ENCODE measurements at places on chromosomes 11 and 22.

DNA sequence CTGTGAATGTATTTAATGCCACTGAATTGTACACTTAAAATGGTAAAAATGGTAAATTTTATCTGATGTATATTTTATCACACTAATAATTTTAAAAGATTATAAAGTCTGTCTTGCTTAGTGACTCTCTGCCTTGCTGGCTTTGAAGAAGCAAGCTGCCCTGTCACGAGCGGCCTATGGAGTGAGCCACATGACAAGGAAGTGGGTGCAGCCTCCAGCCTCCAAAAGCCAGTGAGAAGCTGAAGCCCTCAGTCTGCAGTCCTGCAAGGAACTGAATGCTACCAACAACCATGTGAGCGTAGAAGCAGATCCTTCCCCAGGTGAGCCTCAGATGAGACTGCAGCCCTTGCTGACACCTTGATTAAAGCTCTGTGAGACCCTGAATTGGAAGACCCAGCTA lies 20.0 kb downstream of the C11orf24 start:
- DNase-seq, result no peak

DNA sequence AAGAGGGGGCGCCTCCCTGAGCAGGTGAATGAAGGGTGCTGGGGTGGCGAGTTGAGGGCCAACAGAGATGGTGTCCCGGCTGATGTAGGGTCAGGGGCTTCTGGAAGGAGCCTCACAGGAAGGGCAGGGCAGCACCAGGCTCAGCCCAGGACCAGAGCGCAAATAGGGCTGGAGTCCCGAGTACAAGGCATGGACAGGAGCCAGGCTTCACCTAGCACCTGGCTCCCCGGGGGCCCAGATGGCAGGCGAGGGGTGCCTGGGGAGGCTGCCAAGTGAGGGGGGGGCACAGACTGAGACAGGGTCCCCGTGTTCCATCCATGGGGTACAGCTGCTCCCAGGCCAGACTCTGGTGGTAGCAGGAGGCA lies 105.8 kb downstream of the KCNQ1 start:
- no peak for DNase-seq

- DNase-seq, result no peak
Measured at GRCh38 chr11:10779086-10779485, 28.0 kb downstream of the CTR9 start.

DNA sequence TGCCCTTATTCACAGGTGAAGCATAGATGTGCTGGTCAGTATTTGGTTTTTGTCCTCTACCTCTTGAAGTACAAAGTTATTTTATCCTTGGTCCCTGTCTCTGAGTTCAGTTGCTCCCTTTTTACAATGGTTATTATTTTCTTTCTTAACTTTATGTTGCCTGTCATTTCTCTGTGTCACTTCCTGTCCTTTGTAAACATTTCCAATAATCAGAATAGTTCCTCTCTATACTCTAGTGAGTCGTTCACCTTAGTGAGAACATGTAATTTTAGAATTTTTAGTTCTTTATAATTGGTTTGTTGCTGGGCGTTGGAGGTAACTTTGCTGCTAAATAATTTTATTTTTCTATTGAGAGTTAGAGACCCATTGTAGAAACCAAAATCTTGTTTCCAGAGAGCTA lies 16.0 kb downstream of the CSTPP1 start:
- DNase-seq, result no peak

GRCh38 chr22:44642096-44642644 lies 59.8 kb upstream of the PRR5 start:
- no peak for DNase-seq

GRCh38 chr11:120824242-120824641 lies 199.7 kb upstream of the TBCEL start:
- no peak for DNase-seq

GRCh38 chr11:78622666-78623065 lies 48.0 kb upstream of the NARS2 start:
- no peak for DNase-seq

DNA sequence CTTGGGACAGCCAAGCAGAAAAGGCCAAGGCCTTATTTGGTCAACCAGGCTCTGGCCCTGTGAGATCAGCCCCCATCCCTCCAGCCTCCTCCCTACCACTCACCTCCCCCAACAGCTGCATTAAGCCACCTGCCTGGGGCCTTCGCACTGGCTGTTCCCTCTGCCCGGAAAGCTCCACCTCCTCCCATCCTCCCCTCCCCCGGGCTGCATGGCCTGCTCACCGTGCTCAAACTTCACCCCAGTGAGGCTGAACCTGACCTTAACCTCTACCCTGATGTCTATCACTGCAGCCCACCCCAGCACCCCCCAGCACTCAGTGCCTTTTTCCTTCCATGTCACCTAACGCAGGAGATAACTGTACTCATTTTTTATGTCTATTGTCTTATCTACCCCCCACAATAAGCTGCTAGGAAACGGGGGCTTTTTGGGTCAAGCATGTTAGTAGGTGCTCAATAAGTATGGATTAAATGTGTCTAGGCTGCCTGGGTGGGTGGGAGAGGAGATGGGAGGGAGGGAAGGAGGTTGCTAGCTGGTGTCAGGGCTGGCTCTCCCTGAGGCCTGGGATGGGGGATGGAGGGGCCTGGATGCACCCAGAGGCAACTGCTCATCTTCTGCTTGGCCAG lies 912 bp downstream of the PTPRCAP start:
- peak; percentile 91 for DNase-seq

DNA sequence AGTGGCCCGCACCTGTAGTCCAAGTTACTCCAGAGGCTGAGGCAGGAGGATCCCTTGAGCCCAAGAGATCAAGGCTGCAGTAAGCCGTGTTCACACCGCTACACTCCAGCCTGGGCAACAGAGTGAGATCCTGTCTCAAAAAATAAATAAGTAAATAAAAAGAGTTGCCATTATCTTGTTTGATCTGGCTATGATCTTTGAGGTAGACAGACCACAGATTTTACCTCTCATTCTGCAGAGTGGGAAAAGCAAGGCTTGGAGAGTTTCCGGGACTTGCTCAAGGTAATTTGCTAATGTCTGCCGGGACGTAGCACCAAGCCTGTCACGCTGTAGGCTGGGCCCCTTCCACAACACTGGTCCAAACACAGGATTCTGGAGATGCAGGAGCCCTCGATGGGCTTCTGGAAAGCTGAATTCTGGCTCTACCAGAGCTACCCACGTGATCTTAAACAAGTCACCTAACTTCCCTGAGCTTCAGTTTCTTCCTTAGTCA lies 6.8 kb downstream of the GRAP2 start:
- no peak for DNase-seq

GRCh38 chr11:33912405-33913361 lies 20.8 kb upstream of the LMO2 start:
- no peak for DNase-seq

DNA sequence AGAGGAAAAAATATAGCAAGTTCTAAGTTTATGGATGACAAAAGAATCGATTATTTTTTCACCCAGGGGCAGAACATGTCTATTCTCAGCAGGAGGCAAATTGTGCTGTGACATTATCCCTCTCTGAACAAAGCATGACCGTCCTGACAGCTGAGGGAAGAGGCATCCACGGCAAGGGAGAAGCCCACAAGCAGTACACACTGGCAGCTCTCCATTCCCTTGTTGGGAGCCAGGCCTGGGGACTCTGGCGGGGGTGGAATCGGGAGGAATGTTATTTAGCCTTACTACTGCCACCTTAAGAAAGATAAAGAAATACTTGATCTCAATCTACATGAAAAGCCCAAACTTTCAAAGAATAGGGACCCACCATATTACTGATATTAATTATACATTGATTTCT lies 3.4 kb downstream of the KIRREL3 start:
- DNase-seq, result no peak

- DNase-seq, result no peak
Measured at GRCh38 chr11:117497206-117497951, 169.7 kb downstream of the CEP164 start.

- peak; percentile 86 for DNase-seq
Measured at GRCh38 chr11:128525411-128526243, 61.7 kb downstream of the ETS1 start.

- DNase-seq, result no peak
Measured at GRCh38 chr11:2787816-2788167, 88.0 kb upstream of the KCNQ1OT1 start.

DNA sequence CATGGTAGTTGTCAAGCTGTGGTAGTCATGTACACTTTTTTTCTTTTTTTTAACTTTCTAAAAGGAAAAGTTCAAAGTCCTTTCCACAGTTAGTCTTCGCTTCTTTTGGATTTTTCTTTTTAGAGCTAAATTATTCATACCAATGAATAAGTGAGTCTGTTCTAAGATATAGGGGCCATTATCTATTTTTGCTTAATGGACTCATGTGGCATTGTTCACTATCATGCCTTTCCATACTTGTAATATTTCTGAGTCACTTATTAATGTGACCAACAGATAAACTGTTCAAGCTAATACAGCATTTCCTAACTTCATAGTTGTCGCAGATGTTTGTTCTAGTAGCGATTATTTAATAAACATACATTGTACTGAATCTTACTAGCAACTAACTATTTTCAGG lies 8.0 kb upstream of the B3GNT6 start:
- no peak for DNase-seq

DNA sequence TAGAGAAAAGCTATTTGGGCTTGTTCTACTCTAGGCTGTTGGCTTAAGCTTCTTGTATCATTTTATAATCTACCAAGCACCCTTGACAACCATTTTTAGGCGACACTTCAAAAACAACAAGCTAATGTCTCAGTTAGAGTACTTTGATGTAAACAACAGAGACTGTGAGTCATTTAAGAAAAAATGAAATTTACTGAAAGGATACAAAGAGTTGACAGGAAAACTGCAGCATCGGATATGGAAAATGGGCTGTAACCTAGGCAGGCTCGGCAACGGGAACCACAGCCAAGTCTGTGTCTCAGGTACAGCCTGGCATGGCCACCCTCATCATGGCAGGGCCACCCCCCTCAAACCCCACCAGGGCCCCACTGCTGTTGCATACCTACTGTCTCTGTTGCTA lies 4.4 kb upstream of the RNF169 start:
- DNase-seq, result no peak

DNA sequence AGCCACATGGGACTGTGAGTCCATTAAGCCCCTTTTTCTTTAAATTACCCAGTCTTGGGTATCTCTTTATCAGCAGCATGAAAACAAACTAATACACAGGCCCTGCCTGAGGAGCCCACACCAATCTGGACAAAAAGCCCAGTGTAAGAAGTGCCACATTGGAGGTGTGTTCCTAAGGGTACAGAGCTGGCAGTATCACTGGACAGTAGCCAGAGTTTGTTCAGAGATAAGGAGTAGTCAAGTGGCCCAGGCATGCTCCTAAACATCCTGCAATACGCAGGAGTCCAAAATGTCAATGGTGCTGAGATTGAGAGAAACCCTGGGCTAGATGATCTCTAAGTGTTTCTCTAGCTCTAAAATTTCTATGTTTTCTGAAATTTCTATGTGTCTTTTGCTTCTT lies 27.0 kb upstream of the POGLUT3 start:
- DNase-seq, result no peak

DNA sequence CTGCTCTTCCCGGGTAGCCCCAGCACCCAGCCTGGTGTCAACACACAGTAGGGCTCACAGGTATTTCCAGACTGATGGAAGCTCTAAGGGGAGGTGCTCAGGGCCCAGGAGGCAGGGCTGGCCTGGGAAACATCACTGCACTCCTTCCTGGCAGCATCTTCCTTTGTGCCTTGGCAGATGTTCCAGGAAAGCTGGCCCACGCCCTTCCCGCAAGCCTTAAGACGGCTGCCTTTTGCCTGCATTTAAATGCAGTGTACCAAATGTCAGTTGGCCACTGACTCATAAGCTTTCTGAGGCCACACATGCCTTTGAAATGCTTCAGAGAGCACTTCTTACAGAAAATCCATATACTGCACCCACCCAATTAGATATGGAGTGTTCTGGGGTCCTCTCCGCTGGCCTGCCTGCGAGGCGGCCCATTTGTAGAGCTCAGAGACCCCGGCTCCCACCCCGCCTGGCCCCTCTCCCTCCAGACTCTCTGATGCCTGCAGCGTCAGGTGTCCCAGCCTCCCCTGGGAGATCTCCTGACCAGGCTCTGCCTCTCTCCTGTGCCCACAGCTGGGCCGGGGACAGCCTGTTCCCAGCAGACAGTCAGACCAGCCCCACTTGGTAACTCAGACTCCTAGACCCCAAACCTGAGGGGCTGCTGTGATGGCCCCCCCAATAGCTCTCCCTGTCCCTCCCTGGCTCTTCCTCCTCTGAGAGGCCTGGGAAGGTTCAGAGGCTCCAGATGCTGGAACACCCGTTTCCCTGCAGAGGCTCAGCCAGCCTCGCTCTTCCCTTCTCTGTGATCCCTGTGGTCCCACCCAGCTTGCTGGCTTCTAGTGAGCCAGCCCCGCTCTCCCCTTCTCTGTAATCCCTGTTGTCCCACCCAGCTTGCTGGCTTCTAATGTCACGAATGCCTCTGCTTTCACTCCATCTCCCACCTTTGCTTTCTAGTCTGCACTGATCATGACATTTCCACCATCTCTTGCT lies 47.6 kb upstream of the THY1 start:
- DNase-seq, result no peak

- DNase-seq, result no peak
Measured at GRCh38 chr11:127640561-127641451, 640.2 kb upstream of the KIRREL3 start.

DNA sequence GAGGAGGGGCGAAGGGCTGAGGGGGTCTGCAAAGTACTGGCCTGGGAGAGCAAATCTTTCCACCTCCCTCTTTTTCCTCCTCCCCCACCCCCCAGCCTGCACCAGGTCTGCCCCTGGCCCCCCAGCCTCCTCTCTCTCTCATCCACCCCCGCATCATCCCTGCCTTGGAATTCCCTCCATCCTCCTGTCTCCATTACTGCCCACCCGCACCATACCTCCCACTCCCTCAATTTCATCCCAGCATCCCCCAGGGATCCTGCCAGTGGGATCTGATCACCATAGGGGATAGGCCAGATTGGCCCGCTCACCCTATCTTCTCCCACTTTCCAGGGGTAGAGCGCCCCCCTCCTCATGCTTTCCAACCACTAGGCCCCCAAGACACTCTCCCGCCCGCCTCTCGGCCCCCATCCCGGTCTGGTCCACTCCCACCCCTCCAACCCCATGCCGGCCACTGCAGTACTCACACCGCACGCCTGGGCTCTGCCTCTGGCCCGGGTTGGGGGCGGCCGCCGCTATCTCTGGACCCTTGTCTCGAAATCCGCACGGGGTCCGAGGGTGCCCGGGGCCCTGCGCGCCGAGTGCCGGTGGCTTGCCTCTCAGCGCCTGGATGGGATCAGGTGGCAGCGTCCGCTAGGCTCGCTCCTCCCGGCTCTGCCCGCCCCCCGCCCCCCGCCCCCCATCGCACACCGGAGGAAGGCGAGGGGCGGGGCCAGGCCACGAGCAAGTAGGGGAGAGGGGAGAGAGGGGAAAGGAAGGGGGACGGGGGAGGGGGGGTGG lies at the start of gene GAL3ST3:
GAL3ST3 (minus strand) TSS at position 615 of the 777 bp plus-strand sequence. CDS start 3,746 bp downstream, outside the sequence.
- DNase-seq, result no peak

DNA sequence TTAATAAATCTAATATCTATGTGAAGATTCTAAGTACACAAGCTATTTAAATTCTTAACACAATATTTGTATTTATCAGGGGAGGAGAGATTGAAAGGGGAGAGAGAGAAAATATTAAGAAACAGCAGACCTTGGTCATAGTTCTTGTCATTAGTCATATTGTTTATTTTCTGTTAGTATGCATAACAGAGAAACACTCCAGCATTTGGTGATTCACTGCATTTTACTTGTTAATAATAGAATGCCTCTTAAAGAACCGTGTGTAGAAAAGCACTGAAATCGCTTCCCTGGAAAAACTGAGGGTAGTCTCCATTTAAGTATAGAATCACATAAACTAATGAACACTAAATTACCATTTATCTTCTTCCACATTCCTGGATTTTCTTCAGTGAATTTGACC lies 122.7 kb upstream of the TRPC6 start:
- DNase-seq, result no peak
